Activated T-helper 1 cell treated with anti-CD3 and anti-CD28 coated beads, Interleukin-2, amount 50 U/mL, for 16 hours (primary cell): ENCODE measurements at places on chromosomes 2 and 18.
A peak's percentile ranks its signal among the peaks of the same experiment; 100 is the strongest.

DNA sequence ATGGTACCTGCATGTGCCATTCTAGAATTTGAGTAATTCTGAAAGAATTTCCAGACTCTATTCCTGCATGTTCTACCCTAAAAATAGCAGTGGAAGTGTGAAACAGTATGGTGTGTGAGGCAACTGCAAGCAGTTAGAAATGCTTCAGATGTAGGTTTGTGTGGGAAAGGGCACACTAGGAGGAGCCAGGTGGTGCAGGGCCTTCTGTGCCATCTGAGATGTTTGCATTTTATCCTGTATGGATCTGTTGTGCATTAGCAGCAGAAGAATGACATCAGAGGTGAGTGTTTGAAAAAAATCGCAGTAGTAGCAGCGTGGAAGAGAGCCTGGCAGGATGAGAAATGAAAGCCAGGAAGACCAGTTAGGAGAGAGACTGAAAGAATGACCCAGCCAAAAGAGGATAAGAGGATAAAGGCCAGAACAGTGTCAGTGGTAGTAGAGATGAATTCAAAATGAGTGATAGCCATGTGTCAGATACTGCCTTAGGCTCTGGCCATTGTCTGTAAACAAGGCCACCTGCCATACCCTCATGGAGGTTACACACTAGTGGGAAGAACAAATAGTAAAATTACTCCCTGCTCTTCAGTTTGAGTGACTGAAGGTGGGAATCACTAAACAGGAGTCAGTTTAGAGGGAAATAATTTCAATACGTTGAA lies 142.2 kb downstream of the PKP4 start:
- no peak for DNase-seq

- DNase-seq = peak; percentile 83
Observed at GRCh38 chr2:55693181-55694125, at the start of gene PNPT1. Gene PNPT1 (minus strand): TSS chr2:55693844. CDS start chr2:55693823, 21 bp downstream.

DNA sequence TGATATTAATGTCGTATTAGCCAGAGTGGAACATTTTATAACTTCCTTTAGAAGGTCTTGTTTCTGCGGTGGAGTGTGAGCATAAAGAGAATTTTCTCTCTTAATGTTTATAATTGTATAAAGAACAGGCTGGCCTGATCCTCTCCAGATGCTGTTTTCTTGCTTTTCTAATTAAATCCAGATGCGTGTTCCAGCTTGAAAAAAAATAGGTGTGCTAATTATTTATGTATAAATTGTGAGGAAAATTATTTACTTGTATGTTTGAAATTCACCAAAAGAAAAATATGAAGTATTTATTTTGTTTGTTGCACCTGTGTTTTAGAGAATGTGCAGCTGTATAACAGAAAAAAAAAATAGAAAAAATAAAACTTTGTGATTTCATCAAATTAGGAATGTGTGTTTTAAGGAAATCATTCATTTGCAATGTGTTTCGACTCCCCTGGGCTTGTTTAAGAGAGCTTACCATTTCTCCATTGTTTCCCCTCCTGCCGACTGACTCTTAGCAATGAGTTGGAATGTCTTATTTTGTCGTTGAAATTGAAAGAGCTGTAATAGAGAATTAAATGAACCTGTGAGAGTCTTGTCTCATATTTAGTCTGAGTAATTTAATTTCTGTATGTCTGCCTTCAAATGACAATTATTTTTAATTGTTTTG lies 220.1 kb upstream of the NXPH2 start:
- no peak for DNase-seq

DNA sequence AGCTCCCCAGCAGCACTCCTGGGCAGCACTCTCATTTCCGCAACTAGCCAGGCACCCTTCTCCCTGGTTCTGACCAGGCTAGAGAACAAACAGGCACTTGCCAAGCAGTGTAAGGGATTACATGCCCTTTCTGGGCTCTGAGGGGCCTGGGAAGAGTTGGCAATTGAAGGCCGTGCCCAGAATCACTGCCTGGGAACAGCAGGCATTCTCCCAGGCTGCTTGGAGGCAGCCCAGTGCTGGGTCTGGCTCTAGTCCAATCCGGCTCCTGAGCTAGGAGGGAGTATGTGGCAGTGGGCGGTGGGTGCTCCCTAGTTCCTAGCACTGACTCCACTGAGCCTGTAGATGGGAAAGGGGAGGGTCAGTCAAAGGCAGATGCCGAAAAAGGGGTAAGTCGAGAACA lies 34.1 kb upstream of the SP3 start:
- no peak for DNase-seq

DNA sequence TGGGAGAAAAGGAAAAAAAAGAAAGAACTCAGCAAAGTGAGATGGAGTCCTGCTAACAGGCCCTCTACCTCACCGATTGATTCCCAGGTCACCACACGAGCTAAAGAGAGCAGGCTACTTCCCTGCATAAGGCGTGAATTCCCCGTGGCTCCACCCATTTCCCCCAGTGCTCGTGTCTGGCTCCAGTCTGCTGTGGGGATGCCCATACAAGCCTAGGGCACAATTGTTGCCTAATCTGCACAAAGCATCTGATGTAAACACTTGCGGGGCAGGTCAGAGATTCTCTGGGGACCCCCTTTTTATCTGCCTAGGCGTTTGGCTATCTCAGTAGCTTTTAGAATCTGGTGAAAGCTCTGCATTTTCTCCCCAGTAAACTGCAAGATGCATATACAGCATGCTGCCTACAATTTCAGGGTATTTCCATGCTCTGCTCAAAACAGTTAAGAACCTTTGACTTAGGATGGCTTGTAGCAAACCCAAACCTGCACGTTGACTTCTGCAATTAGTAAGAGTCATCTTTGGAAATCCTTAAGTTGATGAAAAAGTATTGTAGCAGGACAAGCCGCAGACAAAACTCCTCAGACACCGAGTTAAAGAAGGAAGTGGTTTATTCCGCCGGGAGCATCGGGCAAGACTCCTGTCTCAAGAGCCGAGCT lies 34.8 kb downstream of the MYO3B start:
- no peak for DNase-seq

- DNase-seq = no peak
Observed at GRCh38 chr18:26440644-26441043, 107.7 kb downstream of the KCTD1 start.

DNA sequence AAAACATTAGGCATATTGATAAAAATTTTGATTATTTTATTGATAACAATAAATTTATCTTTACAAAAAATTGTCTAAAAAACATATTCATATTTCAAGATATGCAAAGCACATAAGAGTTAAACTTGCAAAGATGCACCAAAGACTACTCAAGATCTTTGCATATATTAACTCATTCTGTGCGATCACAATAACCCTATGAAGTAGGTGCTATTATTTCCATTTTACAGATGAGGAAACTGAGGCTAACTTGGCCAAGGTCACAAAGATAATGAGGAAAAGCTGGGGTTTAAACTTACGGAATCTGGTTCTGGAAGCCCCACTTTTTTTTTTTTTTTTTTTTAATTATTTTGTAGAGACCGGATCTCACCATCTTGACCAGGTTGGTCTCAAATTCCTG lies 94.4 kb upstream of the SERTAD2 start:
- DNase-seq = no peak

DNA sequence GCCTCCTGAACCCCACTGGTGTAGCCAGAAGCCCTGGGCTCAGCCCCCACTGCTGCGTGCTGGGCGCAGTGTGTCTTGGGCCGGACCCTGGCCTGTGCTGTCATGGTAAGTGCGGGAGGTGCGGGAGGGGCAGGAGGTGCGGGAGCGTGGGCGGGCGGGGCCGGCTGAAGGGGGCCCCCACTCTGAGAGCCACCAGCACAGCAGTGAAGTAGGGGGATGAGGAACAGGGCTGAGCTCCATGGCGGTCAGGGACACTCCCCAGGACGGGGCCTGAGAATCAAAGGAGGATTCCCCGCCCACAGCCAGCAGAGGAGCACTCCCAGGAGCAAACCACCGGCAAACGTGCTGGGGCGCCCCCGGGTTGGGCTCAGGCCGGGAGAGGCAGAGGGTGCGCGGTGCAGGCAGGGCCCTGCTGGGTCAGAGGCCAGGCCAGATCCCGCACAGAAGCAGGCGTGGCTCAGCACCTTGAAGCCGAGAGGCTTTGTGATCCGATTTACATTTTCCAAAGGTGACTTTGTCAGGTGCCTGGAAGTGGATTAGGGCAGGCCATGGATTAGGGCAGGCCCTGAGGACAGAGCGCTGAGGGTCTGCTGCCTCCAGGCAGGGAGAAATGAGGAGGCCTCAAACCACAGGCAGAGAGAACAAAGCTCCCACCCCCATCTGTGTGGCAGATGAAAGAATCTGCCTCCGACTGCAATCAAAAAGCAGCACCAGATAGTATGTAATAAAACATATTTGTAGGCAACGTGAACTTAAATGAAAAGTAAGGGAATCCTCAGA lies 152.0 kb upstream of the RAB6C start:
- DNase-seq = no peak

GRCh38 chr2:177106212-177106611 lies 106.4 kb upstream of the HNRNPA3 start:
- no peak for DNase-seq

- DNase-seq = no peak
Observed at GRCh38 chr2:1502891-1503304, 89.6 kb downstream of the TPO start.

DNA sequence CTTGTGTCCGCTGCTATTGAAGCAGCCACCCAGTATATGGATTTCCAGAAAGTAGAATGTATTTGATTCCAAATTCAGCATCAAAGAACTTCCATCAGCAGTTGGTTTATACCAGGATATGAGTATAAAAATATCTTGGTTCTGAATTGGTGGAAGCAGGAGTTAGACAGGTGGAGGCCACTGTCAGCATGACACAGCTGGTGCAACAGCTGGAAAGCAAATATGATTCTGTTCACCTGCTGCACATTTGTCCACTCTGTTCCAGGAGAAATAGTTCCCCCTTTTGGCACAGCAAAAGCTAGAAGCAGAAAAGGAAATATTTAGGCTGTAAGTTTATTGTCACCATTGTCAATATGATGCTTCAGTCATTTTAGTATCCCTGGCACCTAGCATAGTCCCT lies 41.2 kb downstream of the KIAA2012 start:
- no peak for DNase-seq

DNA sequence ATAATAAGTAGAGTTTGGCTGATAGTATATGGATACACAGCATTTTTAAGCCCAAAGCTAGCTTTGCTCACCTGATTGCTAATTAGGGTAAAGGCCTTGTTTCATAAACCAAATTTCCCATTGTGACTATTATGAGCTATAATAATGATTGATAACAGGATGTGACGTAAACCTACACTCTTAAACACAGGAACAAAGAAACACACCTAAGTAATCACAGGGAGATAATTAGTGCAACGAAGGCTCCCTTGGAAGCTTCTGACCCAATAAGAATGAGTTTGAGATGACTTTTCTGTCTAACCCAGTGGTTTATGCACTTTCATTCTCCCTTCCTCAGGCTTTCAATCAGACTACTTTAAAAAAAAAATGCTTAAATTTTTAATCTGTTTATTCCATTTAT lies 683.2 kb downstream of the SATB2 start:
- no peak for DNase-seq

GRCh38 chr2:119683074-119683712 lies 4.2 kb downstream of the TMEM177 start:
- no peak for DNase-seq

DNA sequence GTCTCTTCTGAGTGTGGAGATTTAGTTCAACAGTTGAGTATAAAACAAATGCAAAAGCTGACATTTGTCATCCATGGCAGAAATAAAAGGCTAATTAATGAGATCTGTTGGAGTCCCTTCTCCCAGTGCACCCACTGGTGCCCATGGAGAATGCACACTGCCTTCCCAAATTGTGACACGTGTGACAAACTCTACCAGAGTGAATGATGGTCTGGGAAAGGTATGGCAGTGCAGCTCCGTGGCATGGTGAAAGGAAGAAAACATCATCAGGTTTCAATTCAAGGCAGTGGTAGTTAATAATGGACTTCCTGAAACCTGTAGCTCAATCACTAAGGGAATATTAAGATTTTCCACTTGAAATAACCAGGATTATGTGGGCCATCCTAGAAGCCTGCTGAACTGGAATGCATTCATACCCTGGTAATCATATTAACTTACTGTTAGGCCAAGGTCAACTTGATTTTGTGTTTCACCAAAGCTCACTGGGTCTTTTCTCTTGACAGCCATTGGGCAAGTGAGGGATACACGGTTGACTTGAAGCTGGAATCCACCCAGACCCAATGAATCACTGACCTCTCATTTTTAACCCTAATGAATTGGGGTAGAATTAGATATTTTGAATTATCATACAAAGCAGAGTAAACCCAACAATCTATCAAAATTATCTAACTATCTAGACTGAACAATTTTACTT lies 167.6 kb downstream of the AFF3 start:
- DNase-seq = no peak

DNA sequence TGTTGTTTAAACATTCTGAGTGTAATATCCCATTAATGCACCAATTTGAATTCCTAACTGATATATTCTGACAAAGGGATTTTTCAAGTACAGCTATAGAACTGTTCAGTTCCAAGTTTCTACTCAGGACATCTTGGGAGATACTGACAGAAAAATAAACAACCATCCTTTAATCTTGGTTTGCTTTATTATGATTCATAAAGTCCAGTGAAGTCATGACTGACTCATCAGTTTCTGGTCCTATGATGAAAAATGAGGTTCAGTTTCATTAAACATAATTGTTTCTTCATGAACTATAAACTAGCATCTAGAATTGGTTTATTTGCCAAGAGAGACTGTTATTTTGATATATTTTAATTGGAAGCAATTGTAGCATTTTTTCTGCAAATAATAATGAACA lies 896.2 kb downstream of the CCDC85A start:
- DNase-seq = no peak

- DNase-seq = no peak
Observed at GRCh38 chr2:170092436-170093060, 85.4 kb upstream of the MYO3B start.

GRCh38 chr2:25887624-25888242 lies 9.4 kb upstream of the ASXL2 start:
- DNase-seq = no peak

- DNase-seq = no peak
Observed at GRCh38 chr2:219045937-219046550, 4.7 kb upstream of the CFAP65 start.

GRCh38 chr2:149278872-149279264 lies 51.5 kb upstream of the LYPD6 start:
- DNase-seq = no peak

GRCh38 chr2:148978026-148978685 lies 60.3 kb upstream of the LYPD6B start:
- no peak for DNase-seq

- DNase-seq = no peak
Observed at GRCh38 chr2:69154106-69154505, 141.1 kb downstream of the ANTXR1 start.

GRCh38 chr2:69214898-69215297 lies 172.1 kb downstream of the GFPT1 start:
- no peak for DNase-seq

DNA sequence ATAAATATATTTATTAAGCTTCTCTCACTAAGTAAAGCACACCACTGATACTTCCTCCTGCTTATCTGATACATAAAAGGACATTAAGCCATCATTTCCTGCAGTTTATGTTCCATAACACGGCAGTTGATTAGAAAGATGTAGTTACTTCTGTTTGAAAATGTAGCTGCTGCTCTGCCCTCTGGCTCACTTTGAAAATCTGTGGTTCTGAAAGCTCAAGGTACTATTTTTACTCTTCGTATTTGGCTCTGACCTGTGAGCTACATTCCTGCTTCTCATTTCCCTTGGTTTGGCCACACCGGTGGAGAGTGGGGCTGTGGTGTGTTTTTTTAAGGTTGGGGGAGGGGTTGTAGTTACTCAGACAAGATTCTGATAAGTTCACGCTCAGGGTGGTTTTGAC lies 12.8 kb upstream of the TTN start:
- DNase-seq = no peak
